GM23338 (cell line): ENCODE measurements at places on chromosomes 3 and 15.

DNA sequence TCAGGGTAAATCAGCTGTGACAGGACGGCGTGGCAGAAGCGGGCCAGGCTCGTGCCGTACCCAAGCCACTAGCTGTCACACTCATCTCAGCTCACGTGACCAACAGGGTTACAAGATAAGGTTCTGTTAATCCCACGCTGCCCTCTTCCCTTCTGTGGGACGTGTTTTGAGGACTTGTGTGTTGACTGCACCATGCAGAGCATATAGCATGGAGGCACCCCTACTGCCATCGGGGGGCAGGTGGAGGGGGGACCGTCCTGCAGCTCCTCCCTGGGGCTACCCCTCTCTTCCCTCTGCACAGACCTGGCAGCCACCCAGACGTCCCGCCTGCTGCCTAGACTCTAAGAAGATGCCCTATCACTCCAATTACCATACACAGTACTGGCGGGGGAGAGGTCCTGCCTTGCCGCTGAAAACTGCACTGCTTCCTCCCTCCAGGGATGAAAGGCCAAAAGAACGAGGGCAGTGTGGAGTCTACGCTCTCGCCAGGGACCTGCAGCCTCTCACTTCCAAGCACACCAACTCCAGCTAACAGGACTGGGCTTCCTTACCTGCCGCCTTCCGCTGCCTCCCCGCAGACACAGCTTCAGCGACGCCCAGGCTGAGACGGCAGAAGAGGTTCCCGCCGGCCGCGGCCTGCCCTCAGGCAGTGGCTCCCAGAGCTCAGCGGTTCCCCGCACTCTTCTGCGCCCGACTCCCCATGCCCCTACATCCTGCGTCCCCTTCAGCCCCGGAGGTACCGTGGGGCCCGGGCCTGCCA lies at the start of gene TNK2:
Gene TNK2, minus strand, starts transcription at position 618 of the 760 bp plus-strand sequence. CDS start 19,963 bp downstream, outside the sequence.
- DNase-seq = peak; percentile 48

DNA sequence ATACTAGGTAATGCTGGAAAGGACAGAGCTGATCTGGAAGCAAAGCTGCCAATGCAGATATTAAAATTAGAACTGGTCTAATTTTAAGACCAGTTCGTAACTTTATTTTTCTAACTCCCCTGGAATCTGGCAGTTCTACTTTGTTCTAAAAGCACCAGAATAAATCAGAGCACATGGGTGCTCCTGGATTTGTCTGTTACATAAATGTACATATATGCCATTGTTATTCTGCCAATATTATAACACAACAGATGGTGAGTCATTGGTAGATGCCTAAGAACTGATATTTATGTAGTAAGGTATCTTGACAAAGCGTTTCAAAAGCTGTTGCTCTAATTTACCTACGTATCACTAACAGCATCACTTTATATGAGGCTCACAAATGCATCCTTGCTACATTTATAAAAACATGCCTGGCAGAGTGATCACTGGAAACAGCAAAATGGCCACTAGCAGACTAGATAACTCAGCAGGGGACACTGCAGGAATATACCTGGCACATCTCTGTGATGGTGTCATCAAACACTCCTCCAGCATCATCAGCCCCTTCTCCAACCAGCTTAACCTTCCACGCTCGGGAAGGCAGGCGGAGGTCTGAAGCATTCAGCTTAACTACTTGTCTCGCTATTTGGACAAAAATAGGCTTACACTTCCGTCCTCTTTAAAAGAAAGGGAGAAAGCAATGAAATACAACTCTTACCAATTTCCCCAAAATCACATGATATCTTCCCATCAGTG lies 26.2 kb downstream of the FBXL22 start:
- no peak for DNase-seq

DNA sequence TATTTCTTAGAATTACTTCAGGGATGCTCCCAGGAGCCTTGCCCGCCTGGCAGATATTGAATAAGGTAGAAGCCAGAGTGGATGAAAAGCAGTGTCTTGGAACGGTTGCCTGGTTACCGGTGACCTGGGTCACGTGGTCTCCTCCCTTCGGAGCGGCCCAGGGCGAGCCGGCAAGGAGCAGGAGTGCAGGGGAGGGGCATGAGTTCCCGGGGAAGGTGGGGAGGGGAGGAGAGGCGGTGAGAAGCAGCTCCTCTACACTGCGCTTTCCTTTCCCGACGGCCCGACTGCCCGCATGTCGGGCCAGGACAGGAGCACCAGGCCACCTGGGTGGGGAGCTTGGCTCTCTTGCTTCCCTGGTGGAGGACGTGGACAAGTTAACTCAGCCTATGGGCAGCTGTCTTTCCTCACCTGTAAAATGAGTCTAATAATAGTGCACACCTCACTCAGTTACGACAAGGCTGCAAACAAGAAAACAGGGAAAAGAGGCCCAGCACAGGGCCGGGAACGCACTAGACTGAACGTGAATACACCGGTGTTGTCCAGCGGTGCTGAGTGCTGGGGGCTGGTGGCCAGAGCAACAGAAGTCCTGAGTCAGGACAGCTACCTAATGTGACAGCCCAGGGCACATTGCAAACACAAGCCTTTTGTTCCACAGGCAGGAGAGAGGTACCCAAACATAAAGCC lies 198.3 kb downstream of the ADAMTS9 start:
- DNase-seq = peak; percentile 97

- DNase-seq = peak; percentile 95
Measured at GRCh38 chr15:85168642-85169173, 187.1 kb downstream of the PDE8A start.

- no peak for DNase-seq
Measured at GRCh38 chr3:150868282-150868681, 37.0 kb downstream of the MINDY4B start.
